Activated T-cell treated with anti-CD3 and anti-CD28 coated beads, Interleukin-2, amount 50 U/mL, for 72 hours (primary cell): ENCODE measurements at places on chromosomes 11 and 22. TPM values are rescaled to one million over a fixed set of nuclear protein-coding genes. Genes with fewer than 3 reads are reported as not detected.

The KRTAP5-7 gene
- total RNA-seq: not detected

The PIWIL4 gene
- 1.6 TPM for total RNA-seq

The SLC22A6 gene
- not detected for total RNA-seq

DNA sequence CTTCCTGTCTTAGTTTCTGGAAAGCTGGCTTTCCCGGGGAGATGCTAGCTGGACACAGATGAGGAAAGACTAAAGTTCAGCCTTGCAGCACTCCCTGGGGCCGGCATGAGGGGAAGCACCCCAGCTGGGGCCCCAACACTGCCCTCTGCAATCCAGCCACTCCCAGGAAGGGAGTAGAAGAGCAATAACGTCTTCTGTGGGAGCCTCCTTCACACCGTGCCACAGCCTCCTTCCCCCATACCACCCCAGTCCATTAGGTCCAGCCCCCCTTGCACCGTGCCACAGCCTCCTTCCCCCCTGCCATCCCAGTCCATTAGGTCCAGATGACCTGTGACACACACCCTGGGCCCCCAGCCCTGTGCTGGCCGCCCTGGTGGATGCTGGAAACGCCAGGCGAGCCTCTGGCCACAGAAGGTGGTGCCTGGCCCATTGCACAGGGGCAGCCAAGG is 44.1 kb upstream of the PRDM11 start:
- DNase-seq: no peak

DNA sequence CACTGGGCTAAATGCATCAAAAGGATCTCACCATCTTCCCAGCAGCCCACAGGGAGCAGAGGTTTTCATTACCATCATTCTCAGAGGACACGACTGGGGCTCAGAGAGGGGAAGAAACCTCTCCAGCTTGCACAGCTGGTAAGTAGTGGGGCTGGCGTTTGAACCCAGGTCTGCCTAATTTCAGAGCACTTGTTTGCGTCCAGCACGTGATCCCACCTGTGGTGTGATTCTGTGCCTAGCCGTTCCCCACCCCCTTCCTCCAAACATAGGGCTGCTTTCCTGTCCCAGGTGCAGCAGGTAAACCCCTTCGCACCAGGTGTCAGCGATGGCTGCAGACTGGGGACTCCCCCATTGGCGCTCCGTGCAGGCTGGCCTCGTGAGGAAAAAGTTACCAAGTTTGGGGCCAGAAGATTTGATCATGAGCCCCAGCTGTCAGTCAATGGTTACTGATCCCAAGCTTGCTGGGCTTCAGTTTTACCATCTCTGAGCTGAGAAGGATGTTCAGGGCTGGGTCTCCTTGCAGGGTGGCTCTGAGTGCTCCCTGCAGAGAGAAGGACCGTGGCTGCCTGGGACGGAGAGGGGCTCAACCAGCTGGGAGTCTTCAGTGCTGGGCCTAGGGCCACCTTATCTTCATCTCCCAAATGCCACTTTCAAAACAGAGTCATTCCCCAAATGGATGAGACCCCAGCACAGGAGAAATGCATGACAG is 445.6 kb downstream of the TBC1D22A start:
- no peak for DNase-seq

The BIRC2 gene
- 38.3 TPM for total RNA-seq

- no peak for DNase-seq
These were observed 40.2 kb upstream of the CFAP300 start for GRCh38 chr11:102006835-102007566.

DNA sequence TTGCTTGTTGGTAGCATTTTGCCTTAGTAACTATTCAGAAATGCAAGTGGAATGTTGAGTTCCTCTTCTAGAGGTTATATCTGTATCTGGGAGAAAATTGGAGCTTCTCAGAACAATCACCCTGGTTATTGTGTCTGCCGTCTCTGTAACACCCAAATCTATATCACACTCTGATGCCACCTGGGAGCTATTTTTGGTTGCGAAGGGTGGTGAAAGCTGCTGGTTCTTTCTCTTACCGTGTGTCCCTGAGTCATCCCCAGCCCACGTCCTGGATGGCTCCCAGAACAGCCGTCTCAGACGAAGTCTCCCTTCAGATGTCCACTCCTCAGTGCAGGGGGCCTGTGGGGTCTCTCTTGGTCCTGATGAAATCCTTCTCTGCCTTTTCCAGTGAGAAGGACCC is 83.5 kb downstream of the C22orf31 start:
- peak; percentile 15 for DNase-seq

- no peak for DNase-seq
These were observed 20.7 kb upstream of the NAV2 start for GRCh38 chr11:19691815-19692500.

DNA sequence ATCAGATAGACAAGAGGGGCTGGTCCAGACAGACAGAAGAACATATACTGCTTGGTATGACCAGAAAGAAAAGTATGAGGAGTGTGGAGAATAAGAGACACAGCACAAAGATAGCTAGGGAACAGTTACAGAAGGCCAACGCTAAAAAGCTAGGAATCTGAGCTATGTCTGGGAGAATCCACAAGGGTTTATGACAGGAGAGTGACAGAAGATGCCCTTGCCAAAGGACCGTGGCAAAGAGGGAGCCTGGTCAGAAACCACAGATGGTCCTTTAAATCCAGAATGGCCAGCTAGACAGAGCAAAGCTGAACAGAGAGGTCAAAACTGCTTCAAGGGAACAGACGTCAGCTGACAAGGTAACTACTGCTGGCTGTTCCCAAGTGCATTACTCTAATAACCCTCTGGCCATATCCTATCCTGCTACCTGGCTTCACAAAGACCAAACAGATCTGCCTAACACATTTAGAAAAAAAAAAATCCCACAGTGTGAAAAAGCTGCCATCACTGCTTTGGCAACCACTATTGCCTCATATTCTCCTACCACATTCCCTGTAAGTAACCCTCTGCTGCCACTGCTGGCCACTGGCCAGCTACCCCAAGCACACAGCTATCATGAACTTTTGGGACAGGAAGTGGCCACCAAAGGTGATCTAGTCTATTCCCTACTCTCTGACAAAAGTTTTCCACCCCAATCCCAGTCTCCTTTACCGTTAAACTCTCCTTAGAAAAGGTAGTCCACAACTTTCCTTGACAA is 7.3 kb downstream of the SERGEF start:
- DNase-seq: no peak

The CSNK2A3 gene
- total RNA-seq: 1.3 TPM

- DNase-seq: peak; percentile 78
These were observed 15.8 kb downstream of the TMEM258 start for GRCh38 chr11:61776561-61777075.

GRCh38 chr22:50460938-50461337 is 13.9 kb downstream of the SBF1 start:
- DNase-seq: no peak

- DNase-seq: no peak
These were observed 37.8 kb downstream of the C11orf96 start for GRCh38 chr11:43980253-43980652.

DNA sequence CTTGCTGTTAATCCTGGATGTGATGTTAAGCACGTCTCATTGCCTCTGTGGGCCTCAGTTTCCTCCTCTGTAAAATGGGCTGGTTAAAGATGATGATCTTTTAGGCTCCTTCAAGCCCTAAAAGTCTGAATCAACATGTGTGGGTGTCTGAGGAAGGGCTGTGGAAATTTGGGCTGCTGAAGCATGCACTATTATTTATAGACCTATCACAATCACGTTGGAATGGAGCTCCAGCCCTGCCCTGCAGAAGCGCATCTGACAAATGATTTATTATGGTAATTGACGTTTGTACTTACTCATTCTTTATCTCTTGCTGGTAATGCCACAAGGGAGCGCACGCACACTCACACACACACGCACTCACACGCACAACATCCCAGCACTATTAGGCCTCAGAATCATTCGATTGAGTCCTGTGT is 20.4 kb downstream of the P2RX3 start:
- no peak for DNase-seq

GRCh38 chr11:11842421-11843008 is 743 bp downstream of the USP47 start:
- DNase-seq: peak; percentile 68

DNA sequence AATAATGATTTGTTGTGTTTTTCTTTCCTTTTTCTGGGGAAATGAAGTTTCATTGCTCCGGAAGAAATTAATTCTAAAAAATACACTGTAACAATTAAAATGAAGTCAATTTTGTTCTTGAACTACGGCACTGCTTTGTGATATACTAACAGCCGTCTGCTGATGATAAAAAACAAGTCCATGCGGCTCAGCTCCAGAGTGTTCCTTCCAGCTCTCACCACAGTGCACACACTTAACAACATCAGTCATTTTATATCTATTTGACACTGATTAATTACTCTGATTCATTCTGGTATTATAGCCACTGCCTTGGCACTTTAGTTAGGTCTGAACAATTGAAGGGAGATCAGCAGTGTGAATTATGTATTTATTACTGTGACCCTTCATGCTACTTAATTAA is 97.4 kb upstream of the SLC6A5 start:
- no peak for DNase-seq

- peak; percentile 79 for DNase-seq
These were observed 1.0 kb upstream of the SESN3 start for GRCh38 chr11:95231881-95232605.

The FOLR2 gene
- total RNA-seq: not detected

GRCh38 chr11:112570333-112570732 is 309.7 kb upstream of the PLET1 start:
- DNase-seq: no peak

DNA sequence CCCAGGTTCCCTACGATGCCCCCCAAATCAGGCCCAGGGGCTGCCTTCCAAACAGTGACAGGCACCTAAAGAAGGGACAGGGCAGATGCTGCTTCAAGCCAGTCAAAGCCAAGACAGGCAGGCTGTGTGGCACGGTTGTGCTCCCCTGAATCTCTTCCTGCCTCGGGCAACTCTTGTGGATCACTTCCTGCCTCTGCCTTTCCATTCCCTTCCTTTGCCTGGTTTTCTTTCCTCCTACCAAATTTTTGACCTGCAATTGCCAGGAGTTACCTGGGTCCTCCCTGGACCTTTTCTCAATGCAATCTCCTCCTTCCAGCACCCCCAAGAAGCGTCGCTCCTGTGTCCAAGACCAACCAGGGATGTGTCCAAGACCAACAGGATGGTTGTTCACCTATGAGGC is 5.5 kb downstream of the C11orf16 start:
- no peak for DNase-seq

The FAM227A gene
- total RNA-seq: 0.34 TPM

DNA sequence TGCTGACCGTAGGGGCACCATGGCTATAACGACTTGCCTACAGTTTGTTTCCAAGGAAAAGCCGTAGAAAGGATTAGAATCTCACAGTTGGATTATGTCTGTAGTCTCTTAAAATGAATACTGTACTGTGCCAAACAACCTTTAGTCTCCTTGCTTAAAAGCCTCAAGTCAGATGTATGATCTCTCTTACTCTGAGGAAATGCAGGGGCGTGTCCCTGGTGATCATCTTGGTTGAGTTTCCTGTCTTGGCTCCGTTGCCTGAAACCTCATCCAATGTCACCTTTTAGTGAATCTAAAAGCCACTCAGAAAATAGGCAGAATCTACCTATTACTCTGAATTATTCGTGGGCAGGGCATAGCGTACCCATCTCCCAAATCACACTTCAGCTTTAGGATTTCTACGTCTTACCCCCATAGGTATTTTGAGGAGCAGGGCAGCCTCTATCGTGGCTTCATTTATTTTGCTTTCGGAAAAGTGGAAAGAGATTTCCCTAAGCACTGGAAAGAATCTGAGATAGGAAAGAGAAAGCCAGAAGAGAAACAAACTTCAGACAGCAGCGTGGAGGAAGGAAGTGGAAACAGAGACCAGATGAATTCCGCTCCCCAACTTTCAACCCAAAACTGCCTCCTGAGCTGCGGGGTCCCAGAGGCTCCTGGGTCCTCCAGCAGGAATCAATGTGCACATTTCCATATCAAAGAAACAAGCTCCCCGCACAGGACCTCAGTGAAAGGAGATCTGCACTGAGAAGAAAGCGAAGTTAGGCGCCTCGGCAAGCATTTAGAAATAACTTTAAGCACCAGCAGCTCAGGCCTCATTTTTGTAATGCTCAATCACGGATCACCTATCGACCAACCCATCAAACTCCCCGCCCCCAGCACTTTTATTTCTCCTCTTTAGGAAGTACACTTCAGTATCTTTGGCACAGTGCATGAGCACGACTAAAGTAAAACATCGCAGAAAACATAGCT is 245.8 kb downstream of the ETS1 start:
- peak; percentile 67 for DNase-seq

The GGT5 gene
- not detected for total RNA-seq

The TST gene
- total RNA-seq: 3.5 TPM

GRCh38 chr11:94557992-94558391 is 9.2 kb upstream of the PIWIL4 start:
- no peak for DNase-seq

- DNase-seq: no peak
These were observed 536.3 kb downstream of the INSC start for GRCh38 chr11:15651033-15651432.

The FAM181B gene
- total RNA-seq: not detected

The CTSD gene
- 56.2 TPM for total RNA-seq

DNA sequence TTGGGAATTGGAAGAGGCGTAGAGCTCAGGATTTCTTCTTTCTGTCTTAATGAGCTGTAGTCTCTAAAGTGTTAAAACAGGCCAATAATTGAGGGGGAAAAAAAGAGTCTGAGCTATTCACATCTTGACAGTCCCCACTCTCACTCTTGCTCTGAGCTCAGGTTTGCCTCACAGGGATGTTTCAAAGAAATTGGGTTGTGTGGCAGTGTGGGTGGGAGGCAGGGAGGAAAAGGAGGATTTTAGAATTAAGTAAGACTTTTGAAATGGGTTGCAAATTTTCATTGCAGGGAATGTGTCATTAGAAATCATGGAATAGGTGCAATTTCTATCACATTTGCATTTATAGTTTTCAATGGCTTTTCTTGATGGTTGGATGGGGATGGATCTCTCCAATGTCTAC is 338.8 kb upstream of the KIRREL3 start:
- DNase-seq: no peak

The MMP8 gene
- total RNA-seq: not detected

DNA sequence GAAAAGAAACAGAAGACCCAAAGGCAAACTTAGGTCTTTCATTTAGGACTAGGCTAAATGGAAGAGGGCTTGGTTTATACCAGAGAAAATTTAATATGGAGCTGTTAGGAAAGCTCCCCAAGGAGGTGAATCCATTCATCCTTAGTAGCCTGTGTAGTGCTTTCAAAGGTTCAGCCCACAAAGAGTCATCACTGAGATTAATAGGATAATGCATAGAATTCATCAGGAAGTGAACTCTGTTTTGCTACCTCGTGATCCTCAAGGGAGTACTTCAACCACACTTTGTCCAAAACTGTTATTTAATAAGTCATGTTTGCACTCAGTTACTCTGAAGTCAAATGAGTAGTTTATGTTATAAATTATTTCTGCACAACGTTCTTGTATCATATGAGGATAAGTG is 43.3 kb upstream of the MMP7 start:
- no peak for DNase-seq

- DNase-seq: no peak
These were observed 55.7 kb downstream of the TSPAN18 start for GRCh38 chr11:44782478-44782877.

DNA sequence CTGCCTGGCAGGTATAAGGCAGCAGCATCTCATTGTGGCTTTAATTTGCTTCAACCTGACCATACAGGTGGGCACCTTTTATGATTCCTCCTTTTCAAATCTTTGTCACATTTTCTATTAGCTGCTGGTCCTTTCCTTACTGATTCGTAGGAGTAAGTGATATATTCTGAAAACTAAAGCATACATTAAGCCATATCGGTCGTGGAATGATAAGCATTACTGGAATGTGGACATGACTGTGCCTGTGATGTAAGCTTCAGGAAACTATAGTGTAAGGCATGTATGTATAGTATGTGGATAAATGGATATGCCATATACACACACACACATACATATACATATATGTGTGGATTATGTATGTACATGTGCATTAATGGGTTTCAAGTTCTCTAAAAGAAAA is 20.8 kb downstream of the YPEL1 start:
- no peak for DNase-seq

GRCh38 chr11:96752221-96752620 is 362.4 kb downstream of the JRKL start:
- no peak for DNase-seq
